Inflammatory macrophage (primary cell): ENCODE measurements at places on chromosomes 11 and 22.

GRCh38 chr22:45972091-45972888 lies 4.7 kb downstream of the WNT7B start:
- no peak for DNase-seq

DNA sequence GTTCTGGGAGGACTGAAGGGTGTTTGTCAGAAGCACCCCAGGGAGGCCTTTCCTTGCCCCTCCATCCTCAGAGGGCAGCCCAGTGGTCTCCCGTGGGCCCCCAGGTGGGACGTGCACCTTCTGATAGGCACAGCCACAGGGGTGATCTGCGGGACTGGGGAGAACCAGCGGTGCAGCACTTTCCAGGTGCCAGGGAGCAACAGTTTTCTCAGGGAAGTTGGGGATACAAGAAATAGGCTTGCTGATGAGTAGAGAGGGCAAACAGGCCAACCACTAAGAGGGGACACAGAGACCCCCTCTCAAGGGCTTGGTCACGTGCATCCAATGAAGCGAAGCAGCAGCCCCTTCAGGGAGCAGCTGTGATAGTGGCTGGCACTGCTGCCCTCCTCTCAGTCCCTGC lies 107.1 kb upstream of the BID start:
- DNase-seq, result no peak

DNA sequence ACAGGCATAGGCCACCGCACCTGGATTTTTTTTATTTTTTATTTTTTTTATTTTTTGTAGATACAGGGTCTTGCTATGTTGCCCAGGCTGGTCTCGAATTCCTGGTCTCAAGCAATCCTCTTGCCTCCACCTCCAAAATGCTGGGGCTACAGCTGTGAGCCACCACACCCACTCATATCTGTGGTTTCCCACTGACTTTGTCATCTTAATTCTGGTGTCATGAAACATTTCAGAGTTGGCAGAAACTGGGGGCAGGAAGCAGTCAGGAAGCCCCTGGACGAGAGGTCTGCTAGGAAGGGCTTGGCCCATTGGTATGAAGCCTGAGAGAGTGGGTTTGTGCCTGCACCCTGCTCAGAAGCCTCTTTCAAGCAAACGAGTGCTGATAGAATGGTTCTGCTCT lies 49.1 kb downstream of the COMMD9 start:
- peak; percentile 19 for DNase-seq

DNA sequence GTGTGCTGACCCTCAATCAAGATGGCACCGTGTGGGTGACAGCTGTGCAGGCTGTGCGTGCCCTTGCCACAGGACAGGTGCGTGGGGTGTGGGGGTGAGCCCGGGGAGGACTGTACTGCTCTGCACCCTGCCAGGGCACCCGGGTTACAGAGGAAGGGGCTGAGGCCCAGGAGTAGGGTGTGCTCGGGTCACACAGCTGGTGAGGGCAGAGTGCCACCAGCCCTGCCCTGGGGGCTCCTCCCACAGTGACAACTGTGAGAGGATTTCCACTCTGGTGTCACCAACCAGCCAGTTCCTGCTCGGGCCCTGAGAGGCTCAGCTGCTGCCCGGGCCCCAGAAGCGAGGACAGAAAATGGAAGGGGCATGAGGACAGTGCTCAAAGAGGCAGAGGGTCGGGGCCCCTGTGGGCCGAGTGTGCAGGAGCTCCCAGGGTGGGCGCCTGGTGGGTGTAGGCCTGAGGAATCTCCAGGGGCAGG lies 20.5 kb downstream of the TRMU start:
- no peak for DNase-seq
